Activated CD4-positive, alpha-beta T cell treated with anti-CD3 and anti-CD28 coated beads for 36 hours (primary cell): ENCODE measurements at places on chromosomes 2 and 18.

DNA sequence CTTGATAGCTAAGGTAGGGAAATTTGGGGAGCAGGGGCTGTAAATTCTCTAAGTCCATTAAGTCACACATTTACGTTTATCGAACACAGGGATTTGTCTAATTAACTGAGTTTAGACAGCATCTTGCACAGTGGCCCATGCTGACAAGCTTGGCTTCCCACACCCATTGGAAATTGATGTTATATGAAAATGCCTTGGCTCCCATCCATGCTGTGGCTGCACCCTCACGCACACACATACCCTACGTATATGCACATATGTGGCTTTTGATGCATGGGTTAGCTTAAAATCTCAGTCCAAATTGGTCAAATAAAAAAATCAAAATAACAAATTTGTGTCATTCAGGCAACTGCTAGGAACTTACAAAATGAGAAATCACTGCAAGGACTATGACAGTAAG is 37.8 kb downstream of the SEC11C start:
- no peak for DNase-seq

- DNase-seq = no peak
These were observed 160.9 kb upstream of the COL3A1 start for GRCh38 chr2:188813315-188813714.

DNA sequence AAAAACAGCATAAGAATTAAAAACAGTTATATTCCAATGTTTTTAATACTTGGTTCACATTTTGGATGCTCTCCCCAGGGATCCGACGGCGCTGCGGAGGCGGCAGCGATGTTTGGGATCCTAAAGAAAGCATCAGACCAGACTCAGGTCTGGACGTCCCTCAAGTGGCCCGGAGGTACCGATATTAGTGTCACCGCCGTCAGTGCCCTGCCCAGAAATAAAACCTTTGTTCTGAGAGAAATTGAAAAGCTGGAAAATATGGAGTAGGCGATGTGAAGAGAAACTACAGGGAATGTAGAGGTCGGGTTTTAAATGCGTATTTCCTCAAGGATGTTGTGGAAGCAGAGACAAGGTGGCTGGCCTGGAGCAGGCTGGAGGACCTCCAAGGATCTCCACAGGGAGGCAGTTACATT is 683 bp upstream of the TBC1D8 start:
- peak; percentile 22 for DNase-seq

GRCh38 chr2:234102112-234102511 is 51.6 kb downstream of the SPP2 start:
- peak; percentile 22 for DNase-seq

GRCh38 chr18:49968644-49969309 is 155.4 kb upstream of the ACAA2 start:
- no peak for DNase-seq

GRCh38 chr2:149330127-149331022 is at the start of gene LYPD6:
TSS of gene LYPD6 (plus strand) at chr2:149330587. CDS start at chr2:149437709, 107,122 bp downstream.
- no peak for DNase-seq

- no peak for DNase-seq
These were observed 364.1 kb downstream of the SS18 start for GRCh38 chr18:25726298-25726697.

GRCh38 chr2:76288146-76288545 is 577.4 kb upstream of the GCFC2 start:
- DNase-seq = no peak

DNA sequence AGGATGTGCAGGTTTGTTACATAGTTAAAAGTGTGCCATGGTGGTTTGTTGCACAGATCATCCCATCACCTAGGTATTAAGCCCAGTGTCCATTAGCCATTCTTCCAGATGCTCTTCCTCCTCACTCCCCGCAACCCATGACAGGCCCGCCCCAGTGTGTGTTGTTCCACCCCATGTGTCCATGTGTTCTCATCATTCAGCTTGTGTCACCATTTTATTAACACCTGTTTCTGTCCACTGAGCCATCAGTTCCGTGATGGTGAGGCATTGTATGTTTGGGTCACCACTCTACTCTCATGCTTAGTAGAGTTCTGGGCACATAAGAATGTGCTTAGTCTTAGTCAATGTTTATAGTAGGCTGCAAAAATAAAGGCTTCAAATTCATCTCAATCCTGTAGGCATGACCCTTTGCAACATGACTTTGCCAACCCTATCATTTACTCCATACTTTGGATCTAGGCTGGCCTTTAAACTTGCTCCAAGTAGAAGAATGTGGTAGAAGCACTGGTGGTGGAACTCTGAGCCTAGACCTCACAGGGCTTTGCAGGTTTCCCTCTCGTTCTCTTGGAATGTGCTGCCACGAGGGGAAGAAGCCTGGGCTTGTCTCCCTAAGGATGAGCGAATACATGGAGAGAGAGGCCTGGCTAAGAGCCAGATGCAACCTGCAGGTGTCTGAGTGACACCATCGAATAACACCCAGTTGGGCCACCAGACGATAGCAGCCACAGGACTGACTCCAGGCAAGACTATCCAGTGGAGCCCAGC is 161.5 kb downstream of the NAPG start:
- DNase-seq = no peak

- DNase-seq = no peak
These were observed 59.1 kb downstream of the CMPK2 start for GRCh38 chr2:6806604-6807003.

- no peak for DNase-seq
These were observed 311.8 kb downstream of the FBXO15 start for GRCh38 chr18:73835656-73836364.
